Motor neuron (in vitro differentiated cells): ENCODE measurements at places on chromosomes 5 and 9. TPM values are rescaled to one million over a fixed set of nuclear protein-coding genes. Genes with fewer than 3 reads are reported as not detected.

- no peak for ATAC-seq
Measured at GRCh38 chr9:88590558-88591146, 55.7 kb downstream of the NXNL2 start.

DNA sequence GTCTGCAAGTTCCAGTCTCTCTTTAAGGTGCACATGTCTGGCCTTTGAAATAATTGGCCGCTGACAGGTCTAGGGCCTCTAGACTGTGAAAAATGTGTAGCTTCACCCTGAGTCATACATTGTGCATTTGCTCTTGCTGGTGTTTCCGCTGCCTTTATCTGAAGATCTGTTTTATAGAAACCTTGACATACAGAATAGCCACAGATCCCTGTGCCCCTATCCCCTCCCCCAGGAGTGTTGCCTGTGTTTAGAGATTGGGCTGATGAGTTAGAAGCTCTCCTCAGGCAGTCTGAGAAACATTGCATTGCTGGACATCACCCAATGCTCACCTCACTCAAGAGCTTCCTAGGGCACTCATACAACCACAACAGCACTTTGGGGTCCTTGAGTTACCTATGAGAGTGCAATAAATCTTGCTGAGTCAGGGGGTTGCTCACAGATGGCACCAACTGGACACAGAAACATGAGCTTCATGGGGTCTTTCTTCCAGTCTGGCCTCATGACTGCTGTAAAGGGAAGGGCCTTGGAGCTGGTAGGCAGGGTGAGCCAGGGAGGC lies 3.8 kb upstream of the ZNF782 start:
- no peak for ATAC-seq

The RNF208 gene
- 1.5 and 1.9 TPM in 2 replicates for total RNA-seq

The ZNF462 gene
- total RNA-seq, result 0.66 and 0.79 TPM in 2 replicates

DNA sequence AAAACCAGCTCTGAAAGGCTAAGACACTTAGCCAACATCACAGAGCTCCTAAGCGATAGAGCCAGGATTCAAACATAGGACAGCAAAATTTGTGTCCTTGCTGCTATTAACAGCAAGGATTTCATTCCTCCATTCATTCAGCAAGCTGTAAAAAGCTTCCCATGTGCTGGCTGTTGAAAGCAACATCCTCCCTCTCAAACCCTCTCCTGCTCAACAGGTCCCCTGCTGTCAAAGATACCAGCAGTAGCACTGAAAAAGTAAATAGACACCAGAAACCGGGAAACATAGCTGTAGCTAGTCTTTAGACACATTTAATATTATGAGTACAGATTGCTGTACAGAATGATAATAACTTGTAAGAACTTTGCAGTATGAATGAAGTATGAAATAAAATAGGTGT lies 52.6 kb upstream of the ADAMTSL1 start:
- no peak for ATAC-seq

The SPAG8 gene
- 1.5 and 1.8 TPM in 2 replicates for total RNA-seq

DNA sequence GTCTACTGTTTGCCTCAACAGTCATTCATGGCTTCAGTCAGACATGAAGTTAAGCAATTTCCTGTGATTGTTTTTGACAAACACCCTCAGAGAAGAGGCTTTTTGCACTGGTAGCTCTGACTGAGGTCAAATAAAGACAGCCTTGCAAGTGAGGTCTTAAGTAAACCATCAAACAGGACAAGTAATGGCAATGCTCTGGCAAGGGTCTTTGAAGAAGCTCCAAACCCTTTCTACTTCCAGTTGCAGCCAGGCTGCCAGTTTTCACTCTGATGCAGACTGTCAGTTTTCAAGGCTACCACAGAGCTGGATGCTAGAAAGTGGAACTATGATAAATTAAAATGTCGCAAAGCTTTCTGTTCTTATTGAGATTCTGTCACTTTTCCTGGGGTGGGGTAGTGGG lies 421.5 kb upstream of the PTGER4 start:
- no peak for ATAC-seq

DNA sequence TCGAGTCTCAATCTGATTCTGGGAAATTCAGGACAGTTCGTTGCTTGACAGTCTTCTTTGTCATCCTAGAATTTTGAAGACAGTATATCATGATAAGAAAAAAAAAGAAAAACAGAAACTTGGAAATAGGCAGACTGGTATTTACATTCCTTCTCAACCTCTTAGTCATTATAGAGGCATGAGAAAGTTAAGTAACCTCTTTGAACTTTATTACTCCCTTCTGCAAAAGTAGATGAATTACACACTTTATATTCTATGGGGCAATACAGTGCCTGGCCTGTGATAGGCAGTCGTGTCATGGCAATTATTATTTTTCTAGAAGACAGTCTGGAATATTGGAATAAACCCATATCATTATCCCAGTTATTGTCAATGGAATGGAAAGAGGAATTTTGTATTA lies 828.9 kb downstream of the TLR4 start:
- ATAC-seq, result no peak

The TMEM174 gene
- 0.41 TPM in 1 of 2 replicates, not detected in the other for total RNA-seq

The ZNF300 gene
- 0.17 and 0.23 TPM in 2 replicates for total RNA-seq

The SPINK4 gene
- total RNA-seq, result not detected in 2 replicates

DNA sequence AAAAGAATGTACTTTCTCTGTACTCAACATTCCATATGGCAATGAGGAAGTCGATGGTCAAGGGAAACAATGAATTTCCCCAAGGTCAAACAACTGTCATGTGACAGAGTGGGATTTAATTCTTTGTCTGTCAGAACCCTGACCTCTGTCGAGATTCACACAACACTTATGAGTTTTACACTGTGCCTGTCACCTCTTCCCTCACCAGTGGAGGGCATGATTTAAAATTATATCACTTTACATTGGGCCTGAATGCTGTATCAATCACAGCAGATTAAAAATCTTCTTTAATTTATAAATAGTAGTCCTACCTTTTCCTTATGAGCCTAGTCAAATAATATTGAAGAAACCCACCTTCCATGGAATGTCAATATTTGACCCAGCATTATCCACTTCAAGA lies 276.7 kb downstream of the CDH10 start:
- ATAC-seq, result no peak

GRCh38 chr5:17817990-17818389 lies 183.7 kb downstream of the TAF11L14 start:
- no peak for ATAC-seq

- ATAC-seq, result no peak
Measured at GRCh38 chr9:113995963-113996362, 82.1 kb downstream of the AMBP start.

The ADAMTSL2 gene
- total RNA-seq, result 0.10 and 0.23 TPM in 2 replicates

GRCh38 chr5:134438721-134439123 lies 27.0 kb upstream of the CDKN2AIPNL start:
- ATAC-seq, result no peak

- peak; percentile 32 for ATAC-seq
Measured at GRCh38 chr5:154103233-154103632, 64.5 kb downstream of the MFAP3 start.

DNA sequence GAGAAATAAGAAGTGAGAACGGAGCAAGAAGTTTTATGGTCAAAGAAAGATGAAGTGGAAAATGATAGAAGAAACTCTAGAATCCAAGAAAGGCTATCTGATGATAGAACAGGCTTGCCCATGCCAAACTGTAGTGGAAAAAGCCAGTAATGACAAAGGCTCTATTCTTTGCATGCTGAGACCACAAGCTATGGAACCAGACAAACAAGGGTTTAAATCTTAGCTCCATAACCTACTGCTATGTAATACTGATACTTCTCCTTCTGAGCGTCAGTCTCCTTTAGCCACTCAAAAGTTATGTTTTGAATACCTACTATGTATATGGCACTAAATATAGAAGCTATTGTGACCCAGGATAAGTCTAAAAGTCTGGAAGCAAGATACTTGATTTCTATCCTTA lies 51.2 kb upstream of the TRIM32 start:
- ATAC-seq, result no peak

DNA sequence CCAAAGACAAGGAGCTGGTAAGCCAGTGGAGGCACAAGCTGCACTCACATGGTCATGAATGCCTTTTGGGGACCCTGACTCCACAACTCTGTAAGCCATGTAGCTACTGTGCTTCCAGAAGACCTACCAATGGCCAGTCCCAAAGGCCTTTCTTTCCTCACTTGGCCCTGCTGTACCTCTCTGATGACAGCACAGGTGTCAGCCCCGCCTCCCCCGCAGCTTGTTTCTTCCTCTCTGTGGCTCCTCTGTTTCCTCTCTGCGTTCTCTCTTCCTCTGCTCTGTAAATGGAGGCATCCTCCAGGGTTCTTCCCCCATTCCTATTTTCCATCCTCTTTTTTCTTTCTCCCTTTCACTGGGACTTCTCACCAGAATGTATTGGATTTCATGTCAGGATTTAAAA lies 26.7 kb downstream of the SH3TC2 start:
- ATAC-seq, result no peak

DNA sequence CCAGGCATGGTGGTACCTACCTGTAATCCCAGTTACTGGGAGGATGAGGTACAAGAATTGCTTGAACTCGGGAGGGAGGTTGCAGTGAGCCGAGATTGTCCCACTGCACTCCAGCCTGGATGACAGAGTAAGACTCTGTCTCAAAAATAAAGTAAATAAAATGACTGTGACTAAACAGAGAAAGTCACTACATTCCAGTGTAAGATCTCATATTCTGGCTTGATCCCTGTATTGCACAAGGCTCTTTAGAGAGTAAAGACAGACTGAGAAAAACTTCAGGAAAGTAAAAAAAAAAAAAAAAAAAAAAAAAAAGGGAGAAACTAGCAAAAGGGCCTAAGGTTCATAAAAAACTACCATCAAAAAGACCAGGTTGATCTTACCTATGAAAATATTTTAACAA lies 106.6 kb upstream of the PJA2 start:
- ATAC-seq, result no peak

The PRLR gene
- total RNA-seq, result 3.9 and 4.4 TPM in 2 replicates

The EIF4EBP3 gene
- total RNA-seq, result 5.5 and 7.5 TPM in 2 replicates

The GLRA1 gene
- 3.6 and 4.9 TPM in 2 replicates for total RNA-seq

- ATAC-seq, result no peak
Measured at GRCh38 chr5:102974177-102974576, 145.8 kb downstream of the GIN1 start.

The FBP2 gene
- total RNA-seq, result not detected in 2 replicates

GRCh38 chr9:114003758-114004157 lies 74.3 kb downstream of the AMBP start:
- peak; percentile 45 for ATAC-seq

The MAMDC4 gene
- total RNA-seq, result 5.9 and 6.0 TPM in 2 replicates

- ATAC-seq, result no peak
Measured at GRCh38 chr5:141007791-141008190, 41.5 kb downstream of the PCDHAC2 start.

DNA sequence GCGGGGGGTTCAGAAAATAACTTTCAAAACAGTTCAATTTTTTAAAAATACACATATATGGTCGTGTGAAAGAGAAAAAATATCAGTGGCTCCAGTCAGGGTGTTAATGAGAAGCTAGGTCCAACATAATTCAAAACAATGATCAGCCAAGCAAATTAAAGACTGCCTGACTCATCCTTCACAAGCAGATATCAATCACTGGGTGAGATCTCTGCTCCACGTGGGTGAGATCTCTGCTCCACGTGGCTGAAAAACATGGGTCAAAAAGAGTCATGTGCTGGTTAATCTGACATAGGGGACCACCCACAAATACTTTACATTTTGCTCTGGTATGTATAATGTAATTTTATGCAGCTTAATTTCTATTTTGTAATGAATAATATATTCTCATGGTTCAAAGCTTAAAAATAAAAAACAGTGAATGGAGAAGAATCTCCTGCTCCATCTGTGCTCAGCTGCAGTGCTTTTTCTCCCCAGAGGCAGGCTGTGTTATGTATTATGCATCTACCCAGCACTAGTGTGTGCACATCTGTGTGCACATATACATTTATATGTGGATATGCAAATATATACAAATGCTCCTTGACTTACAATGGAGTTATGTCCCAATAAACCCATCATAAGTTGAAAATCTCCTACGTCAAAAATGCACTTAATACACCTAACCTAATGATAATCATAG lies 93.1 kb upstream of the S1PR3 start:
- ATAC-seq, result peak; percentile 97

DNA sequence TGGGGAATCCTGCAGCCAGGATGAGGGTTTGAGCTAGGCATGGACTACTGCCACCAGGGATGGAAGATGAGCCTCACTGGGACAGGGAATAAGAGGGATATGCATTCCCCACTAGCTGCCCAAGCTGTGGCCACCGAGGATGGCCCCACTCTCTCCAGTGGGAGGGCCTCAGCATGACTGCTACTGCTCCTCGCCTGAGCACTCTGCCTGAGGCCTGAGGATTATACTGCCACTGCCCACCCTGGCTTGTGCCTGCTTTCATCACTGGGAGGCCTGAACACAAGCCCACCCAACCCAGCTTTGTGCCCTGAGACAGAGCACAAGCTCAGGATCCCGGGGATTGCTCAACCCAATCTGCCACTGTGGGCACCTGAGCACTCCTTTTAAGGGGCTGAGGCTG lies 425.6 kb downstream of the RASEF start:
- ATAC-seq, result no peak

- ATAC-seq, result no peak
Measured at GRCh38 chr9:87157366-87158031, 210.2 kb upstream of the GAS1 start.

- no peak for ATAC-seq
Measured at GRCh38 chr9:129270205-129270604, 92.1 kb upstream of the IER5L start.

DNA sequence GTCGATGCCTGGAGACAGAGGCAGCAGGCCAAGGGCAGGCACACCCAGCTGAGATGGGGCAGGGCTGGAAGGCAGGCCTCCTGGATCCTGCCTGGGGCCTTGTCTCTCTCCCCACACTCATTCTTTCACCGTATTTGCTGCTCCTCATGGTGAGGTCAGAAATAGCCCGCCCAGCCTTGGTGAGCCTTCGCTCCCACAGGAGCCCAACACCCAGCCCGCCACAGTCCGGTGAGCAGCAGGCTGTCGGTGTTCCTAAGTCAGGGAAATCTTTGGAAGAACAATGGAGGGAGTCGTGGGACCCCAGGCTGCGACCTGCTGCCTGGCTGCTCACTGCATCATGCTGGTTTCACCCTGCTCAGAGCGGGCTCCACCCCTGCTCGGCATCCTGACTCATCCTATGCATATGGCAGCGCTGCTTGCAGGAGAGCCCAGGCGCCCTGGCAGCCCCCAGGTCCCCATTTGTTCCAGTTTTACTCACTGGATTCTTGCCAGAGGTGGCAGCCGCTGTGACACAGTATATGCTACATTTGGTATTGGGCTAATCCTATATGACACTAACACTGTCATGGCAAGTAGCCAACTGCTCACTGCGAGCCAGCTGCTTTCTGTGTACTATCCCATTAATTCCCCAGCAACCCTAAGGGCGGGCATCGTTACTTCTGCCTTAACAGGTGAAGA lies 53.2 kb upstream of the NCS1 start:
- peak; percentile 96 for ATAC-seq

GRCh38 chr9:82606492-82607382 lies 456.2 kb downstream of the RASEF start:
- ATAC-seq, result no peak

The PDGFRB gene
- total RNA-seq, result 1.1 and 1.4 TPM in 2 replicates

The AUH gene
- 21.4 and 21.8 TPM in 2 replicates for total RNA-seq

DNA sequence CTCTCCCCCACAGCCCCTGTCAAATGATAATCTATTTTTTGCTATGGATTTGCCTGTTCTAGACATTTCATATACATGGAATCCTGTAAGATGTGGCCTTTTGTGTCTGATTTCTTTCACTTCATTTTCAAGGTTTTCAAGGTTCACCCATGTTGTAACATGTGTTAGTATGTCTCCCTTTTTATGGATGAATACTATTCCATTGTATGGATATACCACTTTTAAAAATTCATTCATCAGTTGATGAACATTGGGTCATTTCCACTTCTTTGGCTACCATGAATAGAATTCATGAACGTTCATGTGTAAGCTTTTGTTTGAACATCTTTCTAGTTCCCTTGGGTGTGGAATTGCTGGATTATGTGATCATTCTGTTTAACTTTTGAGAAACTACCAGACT lies 94.7 kb upstream of the ZNF366 start:
- ATAC-seq, result no peak

The GPX3 gene
- 4.2 and 4.7 TPM in 2 replicates for total RNA-seq

- ATAC-seq, result no peak
Measured at GRCh38 chr9:131872006-131872405, 132.1 kb upstream of the RAPGEF1 start.
